ENCODE measurements at places on chromosomes 12 and 14. TPM values are rescaled to one million over a fixed set of nuclear protein-coding genes. Genes with fewer than 3 reads are reported as not detected.

Gene PDZRN4
- not detected for total RNA-seq

Gene MYF5
- not detected for total RNA-seq

Gene POTEM
- total RNA-seq, result not detected

Gene MANSC4
- total RNA-seq, result not detected

Gene BCL2L14
- not detected for total RNA-seq

Gene DNAJC22
- total RNA-seq, result not detected

Gene TULP3
- 25.0 TPM for total RNA-seq

Gene TMPRSS12
- not detected for total RNA-seq

Gene SPIC
- not detected for total RNA-seq

Gene CCDC184
- total RNA-seq, result 0.19 TPM
